Activated CD4-positive, alpha-beta T cell treated with anti-CD3 and anti-CD28 coated beads for 1 hour (primary cell): ENCODE measurements at places on chromosomes 12 and 14.

GRCh38 chr14:100524933-100525243 is 62.3 kb downstream of the BEGAIN start:
- no peak for DNase-seq

DNA sequence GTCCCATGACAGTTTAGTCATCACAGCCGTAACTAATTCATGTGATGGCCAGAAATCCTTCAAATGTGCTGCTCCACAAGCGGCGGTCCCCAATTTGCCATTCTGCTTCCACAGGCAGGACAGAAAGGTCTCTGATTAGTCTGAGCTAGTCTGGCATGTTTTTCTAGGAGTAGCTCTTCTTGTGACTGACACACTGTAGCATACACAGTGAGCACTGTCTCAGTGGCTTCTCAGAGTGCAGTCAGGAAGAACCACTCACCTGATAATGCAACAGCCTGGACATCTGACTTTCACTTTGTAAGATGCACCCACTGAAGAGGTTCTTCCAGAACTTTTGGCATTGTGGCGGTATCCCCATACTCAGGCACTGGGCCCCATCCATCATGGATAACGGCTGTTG is 1266.2 kb downstream of the TMEM121 start:
- no peak for DNase-seq

GRCh38 chr14:82655770-82656169 is 1122.1 kb upstream of the SEL1L start:
- no peak for DNase-seq

DNA sequence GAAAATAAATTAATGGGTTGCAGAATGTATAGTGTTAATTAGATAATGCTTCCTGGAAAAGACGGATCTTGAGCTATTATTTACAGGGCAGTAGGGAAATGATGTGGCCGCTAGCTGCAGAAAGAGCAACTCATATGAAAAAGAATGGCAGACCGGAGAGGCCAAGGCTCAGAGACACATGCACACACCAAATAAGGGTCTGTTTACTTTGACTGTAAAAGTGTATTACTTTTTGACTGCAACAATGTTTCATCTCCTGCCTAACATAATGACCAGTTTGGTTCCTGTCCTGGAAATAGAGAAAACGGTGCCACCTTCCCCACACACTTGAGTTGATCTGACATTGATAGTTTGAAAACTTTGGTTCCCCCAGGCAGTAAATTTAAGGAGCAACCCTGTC is 290.9 kb downstream of the CACNA1C start:
- no peak for DNase-seq

DNA sequence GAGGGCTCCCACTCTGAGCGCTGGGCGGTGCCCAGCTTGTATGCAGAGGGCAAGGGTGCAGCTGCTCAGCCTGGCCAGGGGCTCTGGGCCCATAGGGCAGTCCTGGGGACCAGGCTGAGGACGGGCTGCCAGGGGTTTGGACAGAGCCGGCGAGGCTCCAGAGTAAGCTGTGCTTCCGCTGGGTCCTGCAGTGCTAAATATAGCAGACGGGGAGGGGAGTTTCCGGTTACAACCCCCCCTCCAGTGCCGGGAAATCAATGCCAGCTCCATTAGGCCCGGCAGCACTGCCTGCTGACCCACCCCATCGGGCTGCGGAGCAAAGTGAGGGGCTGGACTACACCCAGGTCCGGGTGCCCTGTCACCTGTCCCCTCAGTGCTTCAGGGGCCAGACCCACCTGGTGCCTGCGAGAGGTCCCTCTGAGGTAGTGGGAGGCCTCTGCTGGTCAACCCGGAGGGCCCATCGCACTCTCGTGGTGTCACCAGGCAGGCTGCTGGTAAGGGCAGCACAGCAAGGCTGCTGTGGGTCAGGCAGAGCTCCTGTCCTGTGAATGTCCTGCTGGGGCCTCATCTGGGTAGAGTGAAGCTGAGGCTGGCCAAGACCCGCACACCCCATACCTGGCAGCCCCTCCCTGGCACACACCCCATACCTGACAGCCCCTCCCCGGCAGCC is 2.6 kb upstream of the JAG2 start:
- DNase-seq = no peak

DNA sequence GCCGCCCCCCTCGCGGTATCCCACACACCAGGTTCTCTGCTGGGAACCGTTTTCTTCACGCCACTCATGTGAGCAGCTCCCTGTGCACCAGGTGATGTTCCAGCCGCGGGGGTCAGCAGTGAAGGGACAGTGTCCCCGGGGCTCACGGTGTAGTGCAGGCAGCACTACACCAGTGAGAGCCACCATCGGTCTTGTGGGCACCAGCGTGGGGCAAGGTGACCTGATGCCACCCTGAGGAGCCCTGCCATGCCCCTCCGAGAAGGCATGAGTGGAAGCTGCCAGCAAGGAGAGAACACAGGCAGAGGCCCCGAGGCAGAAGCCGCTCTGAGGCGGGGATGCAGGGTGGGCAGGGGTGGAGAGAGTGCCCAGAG is 11.5 kb upstream of the FBRSL1 start:
- no peak for DNase-seq

DNA sequence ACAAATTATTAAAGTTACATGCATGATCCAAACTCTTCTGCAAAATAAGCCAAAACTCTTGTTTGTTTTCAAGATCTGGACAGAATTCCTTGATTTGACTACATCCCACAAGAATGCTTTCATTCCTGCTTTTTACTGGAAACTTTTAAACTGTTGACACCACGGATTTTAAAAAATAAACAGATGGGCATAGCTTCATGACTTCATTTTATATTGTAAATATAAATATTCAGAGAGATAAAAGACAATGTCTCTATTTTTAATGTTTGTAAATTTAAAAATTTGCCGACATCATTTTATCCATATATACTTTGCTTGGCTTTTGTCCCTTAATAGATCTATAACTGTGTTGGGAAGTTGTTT is 134.3 kb upstream of the DCN start:
- DNase-seq = no peak

- no peak for DNase-seq
Observed at GRCh38 chr12:67916266-67916970, 72.8 kb upstream of the IFNG-AS1 start.

GRCh38 chr14:35213143-35213788 is 78.9 kb upstream of the PSMA6 start:
- no peak for DNase-seq
